ENCODE measurements at places on chromosomes 7 and 10. TPM values are rescaled to one million over a fixed set of nuclear protein-coding genes. Genes with fewer than 3 reads are reported as not detected.
A peak's percentile ranks its signal among the peaks of the same experiment; 100 is the strongest.

The CALHM3 gene
- not detected for total RNA-seq

DNA sequence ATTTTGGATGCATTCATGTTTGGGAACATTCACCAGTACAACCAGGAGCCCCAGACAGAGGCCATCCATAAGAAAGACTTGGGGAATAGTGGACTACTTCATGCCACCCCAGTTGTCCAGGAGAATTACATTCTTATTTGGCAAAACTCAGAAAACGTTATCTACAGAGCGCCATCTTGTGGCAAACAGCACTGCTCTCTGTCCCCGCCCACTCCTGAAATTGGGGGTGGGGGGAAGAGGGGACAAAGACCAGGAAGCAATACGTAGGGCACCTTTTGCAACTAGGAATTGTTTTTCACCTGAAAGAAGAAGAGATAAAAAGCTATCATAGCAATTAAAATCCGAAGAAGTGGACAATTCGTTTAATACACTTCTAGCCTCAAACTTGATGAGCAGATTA lies 134.6 kb upstream of the MGMT start:
- H3K27ac ChIP-seq = no peak overlapping the region
- no peak overlapping the region for H3K4me3 ChIP-seq
- H3K27me3 ChIP-seq = no peaks in the 10 kb centered on the region
- DNase-seq = no peak

GRCh38 chr10:63281967-63282366 lies 148.8 kb downstream of the NRBF2 start:
- no peak overlapping the region for H3K4me3 ChIP-seq
- H3K4me1 ChIP-seq = no peaks in the 10 kb centered on the region
- no peak for DNase-seq
- no peaks in the 10 kb centered on the region for H3K27me3 ChIP-seq

DNA sequence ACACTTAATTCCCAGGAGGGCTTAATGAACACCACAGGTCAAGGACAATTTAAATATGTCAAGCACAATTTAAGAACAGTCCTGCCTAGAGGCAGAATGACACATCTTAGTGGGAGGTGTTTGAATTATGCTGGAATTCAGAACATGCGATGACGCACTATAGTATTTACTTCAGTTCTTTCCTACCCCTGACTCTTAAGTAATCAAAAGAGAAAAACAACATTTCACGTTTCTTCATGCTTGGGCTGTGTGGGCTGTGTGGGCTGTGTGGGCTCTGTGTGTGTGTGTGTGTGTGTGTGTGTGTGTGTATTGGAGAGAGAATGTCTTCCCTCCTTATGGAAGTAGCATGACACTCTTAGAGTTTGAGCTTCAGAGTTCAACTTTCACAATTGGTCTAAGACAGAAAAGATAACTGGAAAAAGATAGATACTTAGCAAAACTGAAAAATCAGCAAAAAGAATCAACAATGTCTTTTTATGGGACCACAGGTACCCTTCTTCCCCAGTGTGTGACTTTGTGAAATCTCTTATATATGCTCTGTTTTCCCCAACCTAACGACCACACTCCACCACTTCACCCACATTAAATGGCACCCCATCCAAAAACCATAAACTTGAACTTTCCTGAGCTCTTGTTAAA lies 33.7 kb upstream of the CABCOCO1 start:
- no peak overlapping the region for H3K27ac ChIP-seq
- H3K4me3 ChIP-seq = no peak overlapping the region
- no peaks in the 10 kb centered on the region for H3K27me3 ChIP-seq
- no peaks in the 10 kb centered on the region for H3K36me3 ChIP-seq
- DNase-seq = no peak

DNA sequence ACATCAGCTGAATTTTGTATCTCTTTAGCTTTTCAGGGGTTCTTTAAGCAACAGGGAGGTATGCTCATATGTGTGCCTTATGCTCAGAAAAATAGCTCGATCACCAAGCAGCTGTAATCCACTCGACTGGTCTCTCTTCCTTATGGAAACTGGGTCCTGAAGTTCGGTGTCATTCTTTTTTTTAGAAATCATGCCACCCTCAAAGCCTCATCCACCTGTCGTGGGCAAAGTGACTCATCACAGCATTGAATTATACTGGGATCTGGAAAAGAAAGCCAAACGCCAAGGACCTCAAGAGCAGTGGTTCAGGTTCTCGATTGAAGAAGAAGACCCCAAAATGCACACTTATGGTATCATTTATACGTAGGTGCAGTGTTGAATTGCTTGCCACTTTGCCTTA lies 83.6 kb downstream of the FANK1 start:
- no peak for DNase-seq
- no peaks in the 10 kb centered on the region for H3K27me3 ChIP-seq
- H3K4me3 ChIP-seq = no peak overlapping the region
- no peaks in the 10 kb centered on the region for H3K36me3 ChIP-seq

- peak overlapping the region; percentile 98 for H3K27ac ChIP-seq
- DNase-seq = peak; percentile 60
- peak overlapping the region; percentile 74 for H3K4me3 ChIP-seq
- H3K27me3 ChIP-seq = no peaks in the 10 kb centered on the region
- H3K36me3 ChIP-seq = no peaks in the 10 kb centered on the region
- H3K4me1 ChIP-seq = peaks cover 21% of the 10 kb centered on the region
Observed at GRCh38 chr7:122143376-122143750, 686 bp downstream of the AASS start.

Data from right atrium auricular region (tissue), 2 donors.